ENCODE measurements at places on chromosomes 12 and 14. TPM values are rescaled to one million over a fixed set of nuclear protein-coding genes. Genes with fewer than 3 reads are reported as not detected.

RAPGEF3 gene
- 8.3 TPM for total RNA-seq

CLEC4C gene
- total RNA-seq = not detected

TTC8 gene
- 13.1 TPM for total RNA-seq

PLEKHD1 gene
- total RNA-seq = under 0.01 TPM

SMIM41 gene
- not detected for total RNA-seq

PIGH gene
- total RNA-seq = 13.8 TPM

TDRD9 gene
- total RNA-seq = 2.3 TPM

NANOG gene
- not detected for total RNA-seq

B4GALNT1 gene
- under 0.01 TPM for total RNA-seq

RASSF3 gene
- 17.2 TPM for total RNA-seq

OR11G2 gene
- total RNA-seq = not detected

NOVA1 gene
- not detected for total RNA-seq
